Amygdala (tissue), 56 donors: ENCODE measurements at places on chromosomes 1 and 21.

- DNase-seq, result no peak
Observed at GRCh38 chr1:202967684-202968281, 726 bp upstream of the CYB5R1 start.

- DNase-seq, result no peak
Observed at GRCh38 chr1:110779636-110780035, 93.3 kb upstream of the CD53 start.

GRCh38 chr21:20424943-20425342 is 573.3 kb upstream of the NCAM2 start:
- DNase-seq, result no peak

GRCh38 chr1:35507947-35508346 is 49.3 kb downstream of the KIAA0319L start:
- DNase-seq, result no peak

DNA sequence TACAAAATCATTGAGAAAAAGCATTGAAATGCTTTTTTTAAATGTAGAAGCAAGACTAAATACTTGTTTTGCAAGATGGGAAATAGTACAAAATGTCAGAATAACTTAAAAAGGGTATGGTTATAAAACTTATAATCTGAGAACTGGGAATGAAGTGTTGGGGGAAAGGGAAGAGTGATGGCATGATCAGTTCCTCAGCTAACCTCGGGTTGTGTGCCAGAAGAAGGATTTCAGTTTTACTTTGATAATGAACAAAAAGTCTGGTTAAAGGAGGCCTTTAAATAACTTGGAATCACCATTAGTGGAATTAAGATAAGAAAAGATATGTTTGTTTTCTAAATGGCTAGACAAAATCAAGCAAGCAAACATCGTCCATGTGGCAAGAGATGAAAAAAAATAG is 20.7 kb downstream of the NEK7 start:
- no peak for DNase-seq

DNA sequence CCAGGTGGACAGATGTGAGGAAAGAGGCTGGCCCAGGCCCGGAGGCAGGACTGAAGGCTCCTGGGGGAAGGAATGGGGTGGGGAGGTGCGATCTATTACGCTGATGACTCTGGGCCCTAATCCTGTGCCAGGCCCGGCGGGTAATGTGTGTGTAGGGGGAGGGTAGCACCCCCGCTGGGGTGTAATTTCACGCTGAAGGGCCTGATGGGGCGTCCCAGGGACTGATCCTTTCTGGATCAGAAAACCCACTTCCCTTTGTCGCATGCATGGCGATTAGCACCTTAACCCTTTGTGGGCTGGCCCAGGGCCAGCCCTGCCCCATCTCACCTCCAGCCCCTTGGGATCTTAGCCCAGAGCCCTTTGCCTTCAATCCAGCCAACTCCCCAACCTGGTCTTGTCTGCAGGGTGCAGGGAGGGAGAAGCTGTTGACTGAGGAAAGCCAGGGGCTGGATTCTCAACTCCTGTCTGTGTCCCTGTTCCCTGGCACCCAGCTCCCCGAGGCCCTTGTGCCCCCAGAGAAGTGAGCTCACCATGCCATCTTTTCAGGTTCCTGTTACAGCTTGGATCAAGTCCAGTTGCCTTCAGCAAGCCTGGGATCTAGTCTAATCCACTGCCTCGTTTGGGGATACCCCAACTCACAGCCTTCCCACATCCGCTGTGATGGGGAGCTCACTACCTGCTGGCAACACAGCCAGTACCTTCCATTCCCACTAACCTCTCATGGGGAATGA is 26.0 kb downstream of the KNCN start:
- no peak for DNase-seq

- DNase-seq, result no peak
Observed at GRCh38 chr21:16406355-16406754, 676.6 kb downstream of the USP25 start.

- DNase-seq, result no peak
Observed at GRCh38 chr1:53305650-53306049, 22.2 kb downstream of the LRP8 start.

DNA sequence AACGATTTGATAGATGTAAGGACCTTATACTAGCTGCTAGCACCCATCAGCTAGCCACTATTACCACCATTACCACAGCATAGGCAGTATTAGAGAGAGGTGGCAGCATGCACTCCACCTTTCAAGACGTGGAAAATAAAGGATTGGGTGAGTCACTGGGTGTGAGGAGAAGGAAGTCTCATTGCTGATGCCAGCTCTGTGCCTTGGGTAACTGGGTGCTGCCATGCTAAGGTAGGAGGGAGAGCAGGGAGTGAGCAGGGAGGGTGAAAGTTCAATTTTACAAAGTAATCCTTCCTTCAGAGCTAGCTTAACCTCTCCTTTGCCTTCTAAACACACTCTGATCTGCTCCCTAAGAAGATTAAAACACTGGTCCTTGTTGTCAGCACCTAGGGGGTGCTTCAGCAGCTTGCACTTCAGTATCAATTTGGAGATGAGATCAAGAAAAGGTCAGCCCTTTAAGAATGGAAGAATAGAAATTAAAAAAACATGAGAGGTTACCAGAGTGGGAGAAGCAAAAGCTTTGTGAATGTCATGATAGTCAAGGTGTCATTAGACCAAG is 1.8 kb upstream of the LIN9 start:
- DNase-seq, result no peak

DNA sequence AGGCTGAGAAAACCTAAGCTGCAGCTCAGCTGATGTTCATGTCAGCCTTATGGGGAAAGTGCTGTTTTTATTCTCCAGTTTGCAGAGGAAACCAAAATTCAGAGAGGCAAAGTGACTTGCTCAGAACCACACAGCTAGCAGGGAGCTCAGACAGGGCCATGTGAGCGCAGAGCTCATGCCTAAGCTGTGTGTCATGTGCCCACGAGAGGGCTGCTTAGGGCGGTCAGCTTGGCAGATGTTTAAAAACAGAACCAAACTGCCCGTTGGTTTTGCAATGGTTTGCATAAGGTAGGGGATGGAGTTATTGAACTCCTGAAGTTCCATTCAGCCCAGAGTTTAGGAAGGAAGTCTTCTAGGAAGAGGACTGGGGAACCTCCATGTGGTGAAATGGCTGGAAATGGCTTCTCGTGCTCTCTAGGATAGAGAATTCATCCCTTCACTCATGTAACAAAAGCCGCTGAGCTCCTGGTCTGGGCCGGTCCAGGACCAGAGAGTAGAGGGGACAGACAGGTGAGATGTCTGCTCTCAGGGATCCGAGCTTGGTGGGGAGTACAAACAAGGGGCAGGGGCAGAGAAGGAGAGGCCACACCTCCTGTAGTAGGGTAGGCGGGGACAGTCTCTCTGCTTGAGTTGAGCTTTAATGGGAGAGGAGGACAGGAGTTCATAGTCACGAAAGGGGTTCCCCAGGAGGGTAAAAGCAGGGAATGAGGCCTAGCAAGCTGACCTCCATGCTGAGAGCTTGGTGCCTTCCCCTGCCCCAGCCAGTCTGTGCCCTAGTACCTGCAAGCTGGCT is 46.9 kb downstream of the ARHGEF10L start:
- DNase-seq, result no peak

- DNase-seq, result no peak
Observed at GRCh38 chr21:37827913-37828312, 88.3 kb downstream of the KCNJ6 start.

DNA sequence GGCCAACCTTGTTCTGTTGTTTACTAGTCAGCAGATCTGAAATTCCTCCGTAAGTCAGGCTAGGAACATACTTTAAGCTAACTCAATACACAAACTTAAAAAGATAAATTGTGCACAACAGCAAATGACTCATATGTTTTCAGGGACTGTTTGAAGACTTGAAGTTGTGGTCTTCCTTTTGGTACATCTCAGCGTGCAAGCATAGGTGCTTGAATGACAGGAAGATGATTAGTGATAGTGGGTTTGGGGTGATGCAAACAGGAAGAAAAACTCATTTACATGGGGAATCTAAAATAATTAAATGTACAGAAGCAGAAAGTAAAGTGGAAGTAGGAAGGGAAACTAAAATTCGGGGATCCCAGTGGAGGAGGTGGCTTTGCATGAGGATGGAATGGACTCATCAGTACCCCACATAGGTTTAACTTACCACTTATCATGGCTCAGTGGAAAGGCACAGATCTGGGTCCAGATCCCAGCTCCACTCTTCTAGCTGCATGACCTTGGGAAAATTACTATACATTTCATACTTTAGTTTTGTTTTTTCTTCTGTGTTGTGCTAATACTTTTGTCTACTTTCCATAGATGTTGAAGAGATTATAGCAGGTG is 122.3 kb downstream of the XCL2 start:
- DNase-seq, result no peak

- DNase-seq, result no peak
Observed at GRCh38 chr1:66769512-66770229, 17.4 kb downstream of the DYNLT5 start.

GRCh38 chr1:71068325-71069240 is 12.3 kb downstream of the ZRANB2 start:
- DNase-seq, result no peak

DNA sequence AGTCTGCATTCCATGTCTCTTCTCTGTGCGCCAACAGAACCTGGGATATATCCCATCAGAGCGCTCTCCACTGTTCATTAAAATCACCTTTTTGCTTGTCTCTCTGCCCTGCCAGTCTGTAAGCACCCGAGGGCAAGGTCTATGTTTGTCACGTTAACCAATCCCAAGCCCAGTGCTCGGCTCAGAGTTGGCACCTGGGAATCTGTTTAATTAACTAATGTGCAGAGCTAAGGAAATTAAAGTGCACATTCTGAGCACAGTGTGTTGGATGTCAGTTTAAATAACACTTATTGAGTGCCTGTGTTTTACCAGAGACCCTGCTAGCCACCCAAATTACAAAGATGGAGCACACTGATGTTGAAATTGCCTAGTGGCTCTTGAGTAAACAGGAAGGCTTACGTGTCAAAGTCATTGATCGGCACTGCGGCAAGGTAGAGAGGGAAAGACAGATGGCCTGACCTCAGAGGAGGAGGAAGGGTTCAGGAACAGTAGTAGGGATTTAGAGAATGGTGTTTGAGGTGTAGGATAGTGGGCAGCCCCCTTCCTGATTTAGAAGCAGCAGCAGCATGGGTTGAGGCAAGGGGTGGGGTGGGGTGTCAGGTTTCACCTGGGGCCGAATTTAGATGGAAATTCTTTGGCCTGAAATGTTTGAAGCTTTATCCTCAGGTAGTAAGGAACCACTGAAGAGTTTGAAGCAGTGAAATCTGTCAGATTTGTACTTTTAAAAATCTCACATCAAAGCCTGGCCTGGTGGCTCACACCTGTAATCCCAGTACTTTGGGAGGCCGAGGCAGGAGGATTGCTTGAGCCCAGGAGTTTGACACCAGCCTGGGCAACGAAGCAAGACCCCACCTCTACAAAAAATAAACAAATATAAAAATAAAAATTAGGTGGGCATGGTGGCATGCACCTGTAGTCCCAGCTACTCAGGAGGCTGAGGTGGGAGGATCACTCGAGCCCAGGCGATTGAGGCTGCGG is 7.7 kb downstream of the ARMH1 start:
- no peak for DNase-seq

GRCh38 chr21:37530901-37531351 is 164.4 kb downstream of the DYRK1A start:
- no peak for DNase-seq

DNA sequence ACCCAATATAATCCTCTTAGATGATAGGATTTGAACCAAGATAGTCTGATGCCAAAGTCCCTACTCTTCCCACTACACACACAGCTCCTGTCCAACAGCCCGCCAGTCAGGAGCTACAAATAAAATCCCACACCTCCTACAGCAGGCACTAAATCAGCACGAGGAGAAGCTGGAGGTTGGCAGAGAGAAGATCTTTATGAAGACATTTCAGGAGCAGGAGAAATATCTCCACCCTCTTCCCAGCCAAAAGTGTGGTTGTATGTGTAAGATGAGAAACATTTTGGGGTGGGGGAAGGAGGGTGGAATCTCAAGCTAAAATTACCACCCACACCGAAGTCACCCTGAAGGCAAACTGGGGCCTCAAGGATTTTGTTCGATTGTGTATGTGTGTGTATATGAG is 54.5 kb downstream of the PLXNA2 start:
- no peak for DNase-seq

DNA sequence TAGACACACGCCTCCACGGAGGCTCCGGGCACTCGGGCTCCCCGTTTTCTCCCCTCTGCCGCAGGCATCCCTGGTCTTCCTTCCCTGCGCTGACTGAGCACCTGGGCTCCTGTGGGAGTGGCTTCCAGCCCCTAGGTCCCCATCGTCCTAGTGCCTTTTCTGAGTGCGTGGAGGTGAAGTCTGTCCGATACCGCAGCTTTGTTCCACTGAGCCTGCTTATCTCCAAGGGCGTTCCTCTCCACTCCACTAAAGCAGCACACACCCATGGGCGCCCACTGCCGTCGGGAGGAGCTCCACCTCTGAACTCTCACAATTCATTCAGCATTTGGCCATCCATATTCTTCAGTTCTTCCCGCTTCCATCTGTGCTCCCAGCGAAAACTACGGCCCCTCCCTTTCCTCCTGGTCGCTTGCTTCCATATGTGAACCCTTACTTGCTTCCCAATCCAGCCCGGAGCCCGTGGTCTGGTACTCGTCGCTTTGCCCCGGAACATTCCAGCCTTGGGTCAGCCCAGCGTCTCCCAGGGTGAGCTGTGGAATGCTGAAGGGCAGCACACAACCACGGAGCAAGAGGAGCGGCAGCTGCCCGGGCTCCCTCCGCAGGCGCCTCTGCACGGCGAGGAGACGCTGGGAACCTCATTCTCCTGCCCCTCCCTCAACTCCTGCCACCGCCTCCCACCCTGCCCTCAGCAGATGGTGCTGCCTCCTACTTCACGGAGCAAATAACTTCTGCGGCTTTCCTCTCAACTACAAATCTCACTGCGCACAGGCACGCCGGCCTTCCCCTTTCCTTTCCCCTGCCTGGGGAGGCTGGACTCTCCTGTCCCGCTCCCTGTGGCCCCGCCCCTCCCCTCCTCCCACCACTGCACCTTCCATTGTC is 27.5 kb downstream of the ATP8B2 start:
- DNase-seq, result peak; percentile 40

GRCh38 chr1:181033128-181033798 is 520 bp upstream of the MR1 start:
- no peak for DNase-seq

DNA sequence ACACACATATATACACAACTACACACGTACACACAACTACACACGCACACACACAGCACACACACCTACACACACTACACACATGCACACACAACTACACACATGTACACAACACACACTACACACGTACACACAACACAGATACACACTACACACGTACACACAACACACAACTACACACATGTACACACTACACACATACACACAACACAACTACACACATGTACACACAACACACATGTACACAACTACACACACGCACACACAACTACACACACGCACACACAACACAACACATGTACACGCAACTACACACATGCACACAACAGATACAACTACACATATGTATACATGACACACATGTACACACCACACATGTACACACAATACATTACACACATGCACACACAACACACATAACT is 318.1 kb downstream of the CAMTA1 start:
- DNase-seq, result no peak
